Stomach (tissue), 19 donors: ENCODE measurements at places on chromosomes 2 and 18. TPM values are rescaled to one million over a fixed set of nuclear protein-coding genes. Genes with fewer than 3 reads are reported as not detected.
A peak's percentile ranks its signal among the peaks of the same experiment; 100 is the strongest.

DNA sequence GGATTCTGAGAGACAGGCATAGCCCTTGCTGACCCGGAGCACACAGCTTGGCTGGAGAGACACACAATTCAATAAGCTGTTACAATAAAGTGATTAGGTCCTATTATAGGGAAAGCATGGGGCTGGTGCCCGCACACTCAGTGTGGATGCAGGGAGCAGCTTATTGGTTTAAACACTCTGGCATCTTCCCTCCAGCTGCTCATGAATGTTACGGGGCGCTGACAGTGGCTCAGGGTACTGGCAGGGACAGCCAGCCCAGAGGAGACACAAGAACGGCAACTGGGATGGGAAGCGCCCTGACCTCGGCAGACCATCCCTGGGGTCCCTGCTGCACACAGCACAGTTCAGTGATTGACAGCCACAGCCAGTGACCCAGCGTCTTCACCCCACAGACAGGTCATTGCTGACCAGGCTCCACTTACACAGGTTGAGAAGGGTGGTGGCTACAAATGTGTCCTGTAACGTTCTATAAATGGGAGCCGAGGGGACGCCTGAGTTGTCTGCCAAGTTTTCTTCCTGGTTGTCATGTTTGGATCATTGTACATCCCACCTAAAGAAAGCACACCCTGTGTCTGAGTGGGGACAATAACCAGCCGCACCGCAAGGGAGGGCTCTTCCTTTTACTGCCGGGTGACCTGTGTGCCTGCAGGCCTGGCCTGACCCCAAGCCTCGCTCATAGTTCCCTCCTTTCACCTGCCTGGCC, 60.3 kb downstream of the SH3BP4 start:
- H3K4me1 ChIP-seq, result peaks cover 40% of the 10 kb centered on the region
- no peaks in the 10 kb centered on the region for H3K27me3 ChIP-seq
- H3K27ac ChIP-seq, result peak overlapping the region; percentile 84
- DNase-seq, result peak; percentile 56
- H3K4me3 ChIP-seq, result no peak overlapping the region

Gene LPIN2
- polyA plus RNA-seq, result 42.8 TPM

DNA sequence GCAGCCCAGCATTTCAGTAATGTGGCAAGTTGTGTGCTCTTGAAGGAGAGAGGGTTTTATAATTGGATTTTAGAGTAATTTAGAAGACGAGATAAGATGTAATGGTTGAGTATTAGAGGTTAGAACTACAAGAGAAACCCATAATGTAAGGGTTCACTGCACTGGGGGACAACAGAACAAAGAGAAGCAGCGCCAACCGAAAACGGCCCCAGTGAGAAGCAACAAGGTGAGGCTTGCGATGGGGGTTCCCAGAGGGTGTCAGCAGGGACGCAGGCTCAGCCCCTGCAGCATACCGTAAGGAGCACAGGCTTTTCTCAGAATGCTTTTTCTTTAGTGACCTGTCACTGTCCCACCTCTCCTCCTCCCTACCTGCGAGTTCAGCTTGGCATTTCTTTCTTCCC, 183.9 kb upstream of the ETAA1 start:
- H3K4me3 ChIP-seq, result no peak overlapping the region
- H3K27me3 ChIP-seq, result no peaks in the 10 kb centered on the region
- H3K4me1 ChIP-seq, result peaks cover 6% of the 10 kb centered on the region

DNA sequence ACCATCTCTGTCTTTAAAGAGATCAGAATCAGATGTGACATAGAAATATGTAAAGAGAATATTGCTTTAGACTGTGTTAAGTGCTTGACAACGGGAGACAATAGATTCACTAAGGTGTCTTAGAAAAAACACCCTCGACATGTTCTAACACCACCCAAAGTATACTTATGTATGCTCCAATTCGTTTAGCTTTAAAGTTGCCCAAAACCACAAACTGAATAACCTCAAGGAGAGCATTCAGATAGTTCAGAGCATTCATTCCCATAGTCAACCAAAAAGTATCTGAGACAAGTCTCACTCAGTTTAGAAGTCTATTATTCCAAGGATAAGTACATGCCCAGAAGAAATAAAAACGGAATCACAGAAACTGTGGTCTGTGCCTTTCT, 96.4 kb downstream of the KYNU start:
- H3K27ac ChIP-seq, result peak overlapping the region; percentile 59
- H3K4me3 ChIP-seq, result no peak overlapping the region
- H3K36me3 ChIP-seq, result no peaks in the 10 kb centered on the region
- no peaks in the 10 kb centered on the region for H3K4me1 ChIP-seq
- DNase-seq, result no peak
- H3K27me3 ChIP-seq, result no peaks in the 10 kb centered on the region

DNA sequence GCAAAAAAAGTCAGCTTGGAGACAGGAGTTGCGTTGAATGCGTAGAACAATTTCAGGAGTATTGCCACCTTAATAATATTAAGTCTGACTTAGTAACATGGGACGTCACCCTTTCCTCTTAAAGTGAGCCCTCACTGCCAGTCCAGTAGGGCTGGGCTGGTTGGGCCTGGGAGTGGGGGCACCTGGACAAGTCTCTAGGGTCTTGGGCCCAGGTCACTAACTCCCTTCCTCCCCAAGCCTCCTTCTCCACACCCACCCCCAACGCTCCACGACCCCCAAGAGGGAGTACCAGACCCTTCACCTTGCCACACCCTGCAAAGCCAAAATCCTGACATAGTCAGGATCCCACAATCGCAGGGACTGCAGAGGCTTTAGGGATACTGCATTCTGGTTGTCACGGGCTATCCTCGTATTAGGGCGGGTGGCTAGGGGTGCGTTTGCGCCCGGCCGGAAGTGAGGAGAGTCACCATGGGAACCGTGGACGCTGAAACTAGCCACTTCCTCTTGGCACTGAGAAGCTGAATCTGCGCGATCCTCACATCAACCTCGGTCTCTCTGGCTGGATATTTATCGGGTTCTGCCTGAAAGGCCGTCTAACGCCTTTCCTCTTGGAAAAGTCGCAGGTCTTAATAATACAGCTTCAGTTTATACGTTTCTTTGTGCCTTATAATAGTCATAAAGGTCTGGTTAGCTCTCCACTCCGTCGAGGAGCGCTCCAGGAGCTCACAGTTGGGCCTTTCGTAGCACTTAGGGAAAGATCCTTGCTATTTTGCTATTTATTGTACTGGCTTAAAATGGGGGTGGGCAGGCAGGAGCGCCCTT, 10.3 kb upstream of the CXXC1 start:
- no peak overlapping the region for H3K27ac ChIP-seq
- H3K4me1 ChIP-seq, result peaks cover 14% of the 10 kb centered on the region
- peak overlapping the region; percentile 43 for H3K4me3 ChIP-seq
- peak; percentile 94 for DNase-seq
- no peaks in the 10 kb centered on the region for H3K36me3 ChIP-seq

DNA sequence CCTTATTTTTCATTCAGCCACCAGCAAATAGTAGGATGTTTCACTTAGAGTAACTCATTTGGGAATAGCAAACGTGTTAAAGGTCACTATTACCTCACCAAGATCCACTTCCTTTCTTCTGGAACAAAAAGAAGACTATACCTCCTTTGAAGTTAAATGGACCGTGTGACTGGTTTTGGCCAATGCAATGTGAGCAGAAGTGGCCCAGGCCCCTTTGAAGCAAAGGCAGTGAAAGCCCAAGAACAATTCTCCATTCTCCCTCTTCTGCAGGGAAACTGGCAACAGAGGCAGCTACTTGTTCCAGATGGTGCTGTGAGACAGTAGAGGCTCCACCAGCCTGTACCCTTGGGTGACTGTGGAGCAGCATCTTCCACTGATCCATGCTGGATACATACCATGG, 11.3 kb upstream of the MALL start:
- H3K4me1 ChIP-seq, result no peaks in the 10 kb centered on the region
- no peak overlapping the region for H3K4me3 ChIP-seq
- peaks cover 45% of the 10 kb centered on the region for H3K36me3 ChIP-seq
- no peak for DNase-seq

Gene KIF1A
- polyA plus RNA-seq, result 0.63 TPM

- H3K36me3 ChIP-seq, result no peaks in the 10 kb centered on the region
- peaks cover 19% of the 10 kb centered on the region for H3K4me1 ChIP-seq
- peak overlapping the region; percentile 68 for H3K4me3 ChIP-seq
- no peak overlapping the region for H3K27ac ChIP-seq
Observed at GRCh38 chr18:809985-810642, 1.9 kb downstream of the YES1 start.

Gene ANO7
- polyA plus RNA-seq, result 2.0 TPM

Gene RAB27B
- 4.9 TPM for polyA plus RNA-seq

- H3K36me3 ChIP-seq, result no peaks in the 10 kb centered on the region
- no peak overlapping the region for H3K27ac ChIP-seq
- no peak for DNase-seq
Observed at GRCh38 chr18:12589448-12589847, 68.5 kb downstream of the SPIRE1 start.

Gene FTCDNL1
- polyA plus RNA-seq, result not detected

DNA sequence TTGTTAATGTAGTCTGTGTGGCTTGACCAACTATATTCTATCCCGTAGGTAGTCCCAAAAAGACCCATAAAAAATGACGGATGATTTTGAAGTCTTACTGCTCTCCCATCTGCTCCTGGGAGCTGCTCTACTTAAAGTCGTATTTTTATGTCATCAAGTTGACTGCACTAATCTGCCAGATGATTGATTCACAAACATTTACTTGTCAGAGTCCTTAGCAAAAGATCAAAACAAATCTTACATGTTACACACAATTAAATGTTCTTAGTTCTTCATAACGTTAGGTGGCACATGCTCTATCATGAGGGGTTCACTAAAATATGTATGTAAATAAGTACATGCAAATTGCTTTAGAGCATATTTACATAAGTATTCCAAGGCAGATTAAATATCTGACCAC, 498.3 kb upstream of the LRRTM4 start:
- no peaks in the 10 kb centered on the region for H3K27me3 ChIP-seq
- H3K4me1 ChIP-seq, result no peaks in the 10 kb centered on the region
- no peaks in the 10 kb centered on the region for H3K36me3 ChIP-seq

DNA sequence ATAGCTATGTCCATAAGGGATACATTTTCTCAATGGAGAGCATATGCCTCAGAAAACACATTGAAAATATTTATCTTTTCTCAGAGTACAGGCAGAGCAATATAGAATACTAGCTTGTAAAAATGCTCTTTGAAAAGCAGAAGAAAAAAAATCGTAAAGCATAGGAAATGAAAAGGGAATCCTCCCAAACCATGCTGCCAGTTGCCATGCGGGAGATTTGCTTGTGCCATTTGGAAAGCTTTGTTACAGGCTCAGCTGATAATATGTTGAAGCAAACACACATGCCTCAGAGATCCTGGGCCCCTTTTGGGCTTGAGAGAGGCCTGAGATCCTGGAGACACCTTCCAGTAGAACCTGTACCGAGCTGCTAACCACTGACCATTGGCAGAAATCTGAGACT, 697.1 kb downstream of the BCL11A start:
- DNase-seq, result no peak
- H3K27ac ChIP-seq, result no peak overlapping the region
- no peaks in the 10 kb centered on the region for H3K4me1 ChIP-seq
- H3K36me3 ChIP-seq, result no peaks in the 10 kb centered on the region
- H3K27me3 ChIP-seq, result no peaks in the 10 kb centered on the region
- no peak overlapping the region for H3K4me3 ChIP-seq

DNA sequence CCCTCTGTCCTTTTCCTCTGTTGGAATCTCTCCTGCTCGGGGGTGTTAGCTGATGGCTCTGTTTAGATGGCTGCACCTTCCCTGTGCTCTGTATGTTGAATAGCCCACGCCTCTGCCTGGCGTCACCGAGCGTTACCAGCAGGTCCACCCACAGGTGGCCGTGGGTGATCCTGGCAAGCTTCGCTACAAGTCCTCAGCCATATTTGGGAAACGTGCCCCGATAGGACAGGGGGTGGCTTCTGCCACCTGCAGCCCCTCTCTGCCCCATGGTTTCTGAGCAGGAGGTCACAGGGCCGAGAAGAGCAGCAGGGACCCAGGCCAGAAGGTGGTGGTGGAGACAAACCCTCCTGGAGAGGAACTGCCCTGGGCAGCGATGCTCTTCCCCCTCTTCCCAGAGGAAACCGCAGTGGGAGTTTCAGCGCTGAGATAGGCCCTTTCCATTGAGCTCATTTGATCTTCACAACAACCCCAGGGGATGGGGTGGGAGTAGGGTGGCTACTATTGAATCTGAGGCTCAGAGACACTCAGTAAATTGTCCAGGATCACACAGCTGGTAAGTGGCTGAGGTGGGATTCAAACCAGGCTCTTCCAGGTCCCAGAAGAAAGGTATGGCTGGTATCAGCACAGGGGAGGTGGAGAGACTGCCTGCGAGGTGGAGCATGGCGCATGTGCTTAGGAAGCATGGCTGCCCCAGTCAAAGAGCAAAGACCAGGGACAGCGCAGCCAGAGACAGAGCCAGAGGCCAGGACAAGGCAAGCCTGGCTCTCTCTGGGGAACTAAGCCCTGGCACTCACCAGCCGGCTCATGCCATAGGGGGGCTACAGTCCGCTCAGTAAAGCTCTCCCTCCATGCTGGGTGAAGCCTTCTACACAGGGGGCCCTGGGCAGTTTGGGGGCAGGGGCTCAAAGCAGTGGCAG, 15.0 kb downstream of the NGEF start:
- no peak for DNase-seq
- H3K27ac ChIP-seq, result no peak overlapping the region
- H3K4me1 ChIP-seq, result no peaks in the 10 kb centered on the region
- no peaks in the 10 kb centered on the region for H3K36me3 ChIP-seq
- no peaks in the 10 kb centered on the region for H3K27me3 ChIP-seq
- no peak overlapping the region for H3K4me3 ChIP-seq

GRCh38 chr2:85706599-85707296, 12.6 kb downstream of the GNLY start:
- no peaks in the 10 kb centered on the region for H3K27me3 ChIP-seq
- H3K36me3 ChIP-seq, result no peaks in the 10 kb centered on the region
- H3K4me1 ChIP-seq, result peaks cover 37% of the 10 kb centered on the region
- H3K4me3 ChIP-seq, result no peak overlapping the region
- peak overlapping the region; percentile 87 for H3K27ac ChIP-seq
- no peak for DNase-seq

Gene CHRND
- not detected for polyA plus RNA-seq

Gene C2orf66
- not detected for polyA plus RNA-seq

DNA sequence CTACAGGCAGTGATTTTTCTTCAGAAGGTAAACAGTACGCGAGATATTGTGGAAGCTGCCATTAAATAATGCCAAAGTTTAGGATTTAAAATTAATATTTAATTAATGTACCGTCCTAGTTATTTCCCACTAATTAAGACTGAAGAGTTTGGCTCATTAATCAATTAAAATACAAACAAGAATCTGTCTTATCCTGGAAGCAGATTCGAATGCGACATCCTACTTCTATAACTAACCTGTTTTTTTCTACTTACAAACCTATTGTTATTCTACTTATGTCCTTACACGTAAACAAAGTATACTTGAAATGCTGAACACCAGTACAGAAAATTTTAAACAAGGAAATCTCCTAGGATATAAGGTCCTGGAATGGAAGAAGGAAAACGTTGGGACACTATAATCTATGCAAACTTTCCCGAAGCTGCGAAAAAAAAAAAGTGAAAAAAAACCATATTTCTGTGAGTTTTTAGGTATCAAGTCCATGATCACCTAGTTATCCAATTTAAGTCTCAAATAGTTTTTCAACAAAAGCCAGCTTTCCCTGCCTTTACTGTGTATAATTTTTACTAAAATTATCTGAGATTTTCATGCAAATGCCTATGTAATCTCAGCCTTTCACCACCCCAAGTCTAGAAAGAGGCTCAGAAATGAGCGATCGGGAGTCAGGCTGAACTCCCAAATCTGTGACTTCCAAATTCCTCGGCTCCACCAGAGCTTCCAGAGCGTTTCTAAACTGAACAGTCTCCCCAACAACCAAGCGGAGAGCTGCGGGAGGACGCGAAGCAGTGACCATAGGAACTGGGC, 1.2 kb upstream of the C2orf15 start:
- H3K36me3 ChIP-seq, result no peaks in the 10 kb centered on the region
- no peaks in the 10 kb centered on the region for H3K27me3 ChIP-seq
- H3K4me1 ChIP-seq, result peaks cover 16% of the 10 kb centered on the region
- no peak for DNase-seq
- peak overlapping the region; percentile 86 for H3K4me3 ChIP-seq
